Activated CD4-positive, alpha-beta T cell treated with anti-CD3 and anti-CD28 coated beads, Interleukin-2, amount 10 ng/mL, durations not matched to agents 7 days and 5 days (primary cell): ENCODE measurements at places on chromosomes 16 and 17.

DNA sequence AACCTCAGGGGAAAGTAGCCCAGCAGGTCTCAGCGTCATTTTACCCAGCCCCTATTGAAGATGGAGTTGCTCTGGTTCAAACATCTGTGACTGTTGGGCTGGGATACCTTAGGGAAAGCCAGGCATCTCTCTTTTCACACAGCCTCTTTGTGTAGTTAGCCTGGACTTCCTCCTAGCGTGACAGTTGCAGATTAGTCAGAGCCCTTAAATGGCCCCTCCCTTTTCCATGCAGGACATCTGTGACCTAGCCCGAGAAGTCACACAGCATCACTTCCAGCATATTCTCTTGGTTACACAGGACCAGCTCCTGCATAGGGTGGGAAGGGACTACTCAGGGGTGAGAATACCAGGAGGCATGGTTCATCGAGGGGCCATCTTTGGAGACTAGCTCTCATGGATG lies 375.0 kb upstream of the RBFOX1 start:
- DNase-seq, result no peak

GRCh38 chr16:57042157-57043111 lies 49.9 kb upstream of the CPNE2 start:
- DNase-seq, result peak; percentile 68

DNA sequence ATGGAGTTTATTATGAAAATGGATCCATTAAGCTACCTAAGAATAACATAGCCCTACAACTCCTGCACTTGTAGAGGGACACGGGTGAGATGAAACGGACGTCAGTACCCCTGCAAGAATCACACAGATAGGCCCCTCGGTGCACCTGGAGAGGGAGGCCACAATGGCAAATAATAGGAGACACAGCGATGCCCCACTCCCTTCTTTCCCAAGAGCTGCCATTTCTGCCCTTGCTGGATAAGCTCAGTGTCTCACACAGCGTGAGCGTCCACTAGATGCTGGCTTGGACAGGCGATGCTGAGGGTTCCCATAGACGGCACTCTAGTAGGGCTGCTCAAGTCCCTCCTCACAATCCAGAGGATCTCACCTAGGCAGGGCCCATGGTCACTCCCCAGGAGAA lies 67.8 kb downstream of the ADCY9 start:
- DNase-seq, result no peak

GRCh38 chr16:88633684-88634140 lies 4.7 kb upstream of the IL17C start:
- peak; percentile 50 for DNase-seq

DNA sequence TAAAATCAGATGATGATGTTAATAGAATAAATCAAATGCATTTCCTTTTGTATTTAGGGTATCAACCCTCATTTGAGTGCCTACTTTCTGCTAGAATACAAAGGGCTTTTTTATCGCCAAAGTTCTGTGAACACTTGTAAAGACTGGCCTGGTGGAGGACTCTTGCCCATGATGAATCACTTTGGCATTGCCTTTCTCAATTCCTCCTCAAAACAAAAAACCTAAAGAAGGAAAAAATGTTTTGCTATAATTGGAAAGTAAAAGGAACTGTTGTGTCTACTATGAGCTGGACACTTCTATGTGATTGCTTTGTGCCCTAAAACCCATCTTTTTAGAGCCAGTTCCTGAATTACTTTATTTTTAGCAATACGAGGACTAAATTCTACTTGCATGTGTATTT lies 13.0 kb upstream of the DHRS11 start:
- DNase-seq, result no peak

- no peak for DNase-seq
Measured at GRCh38 chr16:57603115-57604024, 25.1 kb upstream of the ADGRG1 start.

- DNase-seq, result no peak
Measured at GRCh38 chr17:40023590-40024292, 8.5 kb downstream of the CSF3 start.

- no peak for DNase-seq
Measured at GRCh38 chr17:73103641-73104335, 11.3 kb upstream of the SLC39A11 start.

DNA sequence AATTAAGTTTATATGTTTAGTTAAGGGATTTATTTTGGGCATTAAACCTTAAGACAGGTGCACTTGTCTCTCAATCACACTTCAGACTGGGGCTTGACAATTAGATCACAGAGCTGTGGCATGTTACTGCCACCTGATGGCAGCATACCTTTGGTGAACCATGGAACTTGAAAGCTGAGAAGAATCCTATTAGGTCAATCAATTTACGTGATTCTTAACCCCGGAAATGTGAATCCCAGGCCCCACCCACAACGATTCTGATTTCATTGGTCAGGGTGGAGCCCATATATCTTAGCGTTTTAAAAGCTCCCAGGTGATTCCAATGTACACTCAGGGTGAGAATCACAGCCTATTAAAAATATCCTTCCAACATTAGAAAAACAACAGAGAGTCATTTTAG lies 91.0 kb downstream of the GSG1L start:
- peak; percentile 62 for DNase-seq
